ENCODE measurements at places on chromosomes 6 and 20.

DNA sequence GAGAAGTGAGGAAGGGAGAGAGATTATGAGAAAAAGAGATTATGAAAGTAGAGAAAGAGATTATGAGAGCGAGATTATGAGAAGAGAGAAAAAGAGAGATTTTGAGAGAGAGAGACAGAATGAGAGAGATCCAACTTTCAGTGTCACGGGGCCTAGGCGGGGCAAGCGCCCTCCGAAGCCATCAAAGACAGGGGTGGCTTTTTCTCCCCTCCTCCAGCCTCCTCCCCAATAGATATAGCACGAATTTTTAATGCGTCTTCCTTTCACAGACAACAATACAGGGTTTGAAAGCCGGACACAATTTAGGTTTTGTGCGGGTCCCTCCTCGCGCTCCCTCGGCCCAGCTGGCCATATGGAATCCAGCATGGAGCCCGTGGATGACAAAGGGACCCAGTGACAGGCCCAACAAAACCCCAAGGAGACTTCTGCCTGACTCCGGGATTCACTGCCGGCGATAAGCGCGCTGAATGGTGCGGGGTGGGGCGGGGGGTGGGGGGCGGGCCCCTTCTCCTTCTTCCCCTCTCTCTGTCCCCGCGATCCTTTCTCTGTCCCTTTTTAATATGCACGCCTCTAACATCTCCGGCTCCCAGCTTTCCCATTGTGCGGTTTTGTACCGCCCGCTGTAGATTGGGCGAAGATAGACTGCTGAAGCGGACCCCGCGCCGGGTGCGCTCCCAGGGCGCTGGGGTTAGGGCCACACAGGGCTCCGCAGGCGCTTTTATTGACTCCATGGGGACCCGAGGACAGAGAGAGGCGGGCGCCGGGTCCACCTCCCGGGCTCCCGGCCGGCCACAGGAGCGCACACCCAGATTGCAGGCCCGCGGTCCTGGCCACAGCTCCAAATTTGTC lies 5.4 kb downstream of the NKX2-2 start:
- ATAC-seq = no peak

GRCh38 chr6:149628875-149629510 lies 19.5 kb downstream of the KATNA1 start:
- ATAC-seq = no peak

DNA sequence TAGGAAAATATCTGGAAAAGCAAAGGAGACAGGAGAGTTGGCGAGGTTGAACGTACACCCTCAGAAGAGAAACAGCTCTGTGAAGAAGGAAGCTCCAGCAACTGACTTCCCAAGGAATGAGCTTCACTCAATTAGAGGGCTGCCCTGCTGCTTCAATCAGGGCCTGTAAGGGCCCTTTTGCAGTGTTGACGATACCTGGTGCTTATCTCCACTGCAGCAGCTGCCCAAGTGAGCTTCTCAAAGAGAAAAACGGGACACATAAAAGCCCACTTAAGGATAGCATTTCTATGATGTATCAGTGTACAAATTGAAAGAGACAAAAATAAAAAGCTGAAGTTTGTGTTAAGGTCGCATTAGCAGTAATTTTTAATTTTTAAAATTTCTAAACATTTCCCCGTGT lies 16.4 kb downstream of the SEC63 start:
- no peak for ATAC-seq

GRCh38 chr6:140281236-140281635 lies 906.8 kb upstream of the CITED2 start:
- ATAC-seq = no peak

DNA sequence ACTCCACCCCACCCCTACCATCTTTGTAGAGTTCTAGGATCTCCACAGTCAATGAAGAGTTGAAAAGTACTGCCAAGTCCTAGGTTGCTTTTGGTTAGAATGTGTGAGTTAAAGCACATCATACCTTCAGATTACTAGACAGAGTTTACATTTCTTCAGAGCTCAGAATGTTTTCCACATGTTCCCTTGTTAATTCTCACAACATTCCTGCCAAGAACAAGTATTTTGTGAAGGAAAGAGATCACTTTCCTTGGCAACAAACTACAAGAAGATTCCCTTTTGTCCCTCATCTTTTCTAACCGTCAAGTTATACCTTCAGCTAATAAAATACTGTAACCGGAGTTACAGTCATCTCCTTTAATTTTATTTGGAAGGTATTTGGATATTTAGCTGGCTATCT lies 266.8 kb downstream of the ZFAND3 start:
- ATAC-seq = no peak

GRCh38 chr6:154578004-154578559 lies 67.6 kb upstream of the CNKSR3 start:
- ATAC-seq = no peak

DNA sequence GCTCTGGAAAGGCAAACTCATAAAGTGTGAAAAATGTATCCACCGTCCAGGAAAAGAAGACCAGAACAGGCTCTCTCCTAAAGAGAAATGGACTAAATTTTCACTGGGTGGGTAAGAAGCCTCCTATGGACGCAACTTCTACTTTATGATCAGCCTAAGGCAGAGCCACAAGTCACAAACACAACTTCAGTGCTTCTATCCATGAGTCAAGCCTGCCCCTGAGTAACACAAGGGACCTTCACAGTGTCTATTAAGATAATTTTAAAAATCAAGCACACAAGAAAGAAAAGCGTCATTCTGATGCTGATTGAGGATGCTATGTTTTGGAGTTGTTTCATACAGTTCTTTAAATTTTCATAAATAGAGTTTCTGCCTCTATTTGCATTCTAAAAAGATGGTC lies 601.7 kb upstream of the ARID1B start:
- no peak for ATAC-seq

- no peak for ATAC-seq
These were observed 4.4 kb upstream of the COL19A1 start for GRCh38 chr6:69861986-69862385.

- ATAC-seq = no peak
These were observed 862.8 kb upstream of the CITED2 start for GRCh38 chr6:140237251-140237650.

- no peak for ATAC-seq
These were observed 16.9 kb downstream of the UCKL1 start for GRCh38 chr20:63939061-63939935.

GRCh38 chr6:125887372-125887771 lies 69.2 kb upstream of the HINT3 start:
- peak; percentile 38 for ATAC-seq

- no peak for ATAC-seq
These were observed 112.6 kb downstream of the CDC5L start for GRCh38 chr6:44500074-44500473.

DNA sequence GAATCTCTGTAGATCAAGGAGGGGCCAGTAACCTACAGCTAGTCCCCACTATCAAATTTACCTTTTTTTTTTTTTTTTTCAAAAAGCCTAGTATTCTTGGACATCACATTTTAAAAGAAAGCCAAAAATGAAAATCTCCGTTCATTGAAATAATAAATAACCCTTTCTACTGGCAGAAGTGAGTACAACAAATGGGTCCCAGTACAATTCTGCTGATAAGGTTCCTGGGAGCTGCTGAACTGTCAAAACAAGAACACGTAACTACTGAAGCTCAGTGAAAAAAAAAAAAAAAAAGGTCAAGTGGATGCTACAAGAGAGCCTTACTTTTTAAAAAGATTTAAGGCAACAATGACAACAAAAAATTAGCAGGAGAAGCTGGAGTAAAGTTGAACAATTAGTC lies 464.9 kb downstream of the EPM2A start:
- ATAC-seq = no peak

DNA sequence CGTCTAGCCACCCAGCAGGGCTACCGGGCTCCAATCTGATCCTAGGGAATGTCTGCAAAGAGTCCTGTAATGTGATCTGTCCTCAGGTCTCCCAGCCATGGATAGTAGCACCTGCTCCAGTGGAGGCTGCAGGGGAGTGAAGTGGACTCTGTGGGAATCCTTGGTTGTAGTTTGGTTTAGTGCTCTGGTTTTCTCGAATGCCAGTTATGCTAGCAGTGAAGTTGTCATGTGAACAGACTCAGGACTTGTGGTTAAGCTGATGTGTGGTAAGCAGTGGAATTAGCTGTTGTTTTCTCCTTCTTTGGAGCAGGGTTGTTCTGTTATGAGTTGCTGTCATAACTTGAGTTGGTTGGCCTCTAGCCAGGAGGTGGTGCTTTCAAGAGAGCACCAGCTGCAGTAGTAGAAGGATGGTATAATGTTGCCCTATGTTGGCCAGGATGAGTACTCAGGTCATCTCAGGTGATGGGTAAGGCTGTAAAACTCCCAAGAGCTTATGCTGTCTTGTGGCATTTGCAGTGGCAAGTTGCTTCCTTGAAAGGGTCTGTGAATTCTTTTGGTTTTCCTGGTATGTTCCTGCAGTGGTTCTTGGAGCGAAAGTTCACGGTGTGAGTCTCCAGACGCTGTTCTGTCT lies 390.2 kb downstream of the UTRN start:
- ATAC-seq = peak; percentile 58

DNA sequence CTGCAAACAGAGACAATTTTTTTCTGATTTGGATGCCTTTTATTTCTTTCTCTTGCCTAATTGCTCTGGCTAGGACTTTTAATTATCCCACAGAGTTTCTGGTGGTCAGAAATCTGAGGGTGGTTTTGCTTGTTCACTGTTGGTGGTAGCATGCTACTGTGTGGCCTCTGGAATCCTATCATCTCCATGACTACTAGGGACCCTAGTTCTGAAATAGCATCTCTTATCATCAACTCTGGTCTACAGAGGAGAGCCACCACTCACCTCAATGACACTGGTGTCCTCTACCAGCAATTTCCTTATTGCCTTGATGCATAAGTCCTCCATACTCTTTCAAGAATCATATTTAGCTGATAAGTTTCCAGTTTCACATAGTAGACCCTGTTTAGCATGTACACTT lies 27.5 kb upstream of the STX11 start:
- ATAC-seq = no peak

DNA sequence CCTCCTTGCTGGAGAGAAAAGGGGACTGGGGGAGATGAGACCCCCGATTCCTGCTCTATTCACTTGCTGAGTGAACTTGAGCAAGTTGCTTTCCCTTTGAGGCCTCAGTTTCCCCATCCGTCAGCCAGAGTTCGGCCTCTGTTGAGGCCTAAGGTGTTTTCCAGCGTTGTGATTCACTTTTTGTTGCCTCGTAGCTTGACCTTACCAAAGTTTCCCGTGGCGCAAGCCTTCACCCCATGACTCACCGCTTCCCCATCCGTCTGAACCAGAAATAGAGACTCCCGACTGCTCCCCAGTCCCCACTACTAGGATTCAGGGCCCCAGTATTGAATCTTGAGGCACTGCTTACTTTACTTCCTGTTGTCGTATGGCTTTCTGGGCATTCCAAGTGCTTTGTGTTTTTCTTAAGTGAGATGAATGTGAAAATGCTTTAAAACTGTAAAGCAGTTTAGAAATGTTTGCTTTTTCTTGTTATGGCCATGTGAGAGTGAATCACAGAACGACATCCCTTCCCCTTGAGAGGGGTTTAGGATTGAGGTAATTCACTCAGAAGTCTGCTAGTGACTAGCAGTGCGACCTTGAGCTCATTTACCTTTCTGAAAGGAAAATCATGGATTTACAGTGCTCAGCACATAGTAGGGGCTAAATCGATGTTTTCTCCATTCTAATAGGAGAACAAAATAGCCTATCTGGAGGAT lies 1.2 kb downstream of the CHMP4B start:
- ATAC-seq = peak; percentile 44

DNA sequence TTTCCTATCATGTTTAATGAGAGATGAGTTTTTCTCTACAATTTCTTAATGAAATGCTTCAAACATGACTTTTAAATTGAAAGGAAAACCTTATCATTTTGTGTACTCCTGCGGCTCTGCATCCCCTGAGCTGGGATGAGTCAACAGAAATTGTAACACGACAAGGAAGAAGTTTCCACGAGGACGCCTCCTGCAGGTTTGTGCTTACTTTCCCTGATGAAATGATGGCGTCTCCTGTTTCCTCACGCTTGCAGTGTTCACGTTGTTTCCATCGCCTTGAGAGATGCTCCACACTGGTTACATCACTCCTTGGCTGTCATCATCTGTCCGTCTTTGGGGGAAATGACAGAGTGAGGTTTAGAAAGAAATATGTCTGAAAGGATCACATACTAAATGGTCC lies 233.7 kb upstream of the ZFP64 start:
- ATAC-seq = no peak

DNA sequence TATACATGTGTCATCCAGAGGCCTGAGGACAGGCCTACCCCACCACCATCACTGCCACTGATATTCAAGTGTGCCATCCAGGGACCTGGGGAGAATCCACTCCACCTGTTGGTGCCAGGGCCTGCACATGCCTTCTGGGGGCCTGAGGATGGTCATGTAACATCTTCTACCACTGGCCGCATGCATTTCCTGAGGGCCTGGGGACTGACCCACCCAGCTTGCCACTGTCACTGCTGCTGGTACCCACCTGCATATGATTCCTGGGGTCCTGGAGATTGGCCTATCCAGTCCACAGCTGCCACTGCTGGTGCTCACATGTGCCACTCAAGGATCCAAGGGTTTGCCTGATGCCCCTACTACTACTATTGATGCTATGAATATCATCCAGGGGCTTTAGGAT lies 184.3 kb upstream of the SYNCRIP start:
- no peak for ATAC-seq

- ATAC-seq = no peak
These were observed 479.4 kb upstream of the JARID2 start for GRCh38 chr6:14766391-14766994.

DNA sequence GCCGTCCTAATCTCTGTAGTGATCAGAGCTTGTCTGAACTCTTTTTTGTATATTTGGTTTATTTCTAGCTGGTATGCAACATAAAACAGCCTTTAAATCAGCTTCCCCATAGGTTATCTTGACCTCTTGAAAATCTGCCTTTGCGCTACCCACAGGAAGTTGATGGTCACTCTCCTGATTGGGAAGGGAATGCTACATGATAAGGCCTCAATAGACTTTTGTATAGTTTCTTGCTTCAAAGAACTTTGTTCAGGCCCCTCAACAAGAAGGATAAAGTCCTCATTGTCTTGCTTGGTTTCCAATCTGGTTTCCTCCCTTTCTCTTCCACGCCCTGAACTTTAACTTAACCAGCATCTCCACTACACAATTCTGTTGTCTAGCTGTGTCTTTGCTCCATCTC lies 95.4 kb upstream of the TENT5A start:
- ATAC-seq = no peak

- ATAC-seq = no peak
These were observed 252.0 kb upstream of the HTR1E start for GRCh38 chr6:86685230-86685797.

GRCh38 chr6:168015009-168015408 lies 17.5 kb downstream of the KIF25 start:
- ATAC-seq = no peak

GRCh38 chr6:112370946-112371345 lies 23.8 kb downstream of the RFPL4B start:
- no peak for ATAC-seq

GRCh38 chr6:23213651-23214050 lies 644.3 kb downstream of the HDGFL1 start:
- no peak for ATAC-seq

GRCh38 chr6:88238065-88238464 lies 71.9 kb upstream of the CNR1 start:
- no peak for ATAC-seq

DNA sequence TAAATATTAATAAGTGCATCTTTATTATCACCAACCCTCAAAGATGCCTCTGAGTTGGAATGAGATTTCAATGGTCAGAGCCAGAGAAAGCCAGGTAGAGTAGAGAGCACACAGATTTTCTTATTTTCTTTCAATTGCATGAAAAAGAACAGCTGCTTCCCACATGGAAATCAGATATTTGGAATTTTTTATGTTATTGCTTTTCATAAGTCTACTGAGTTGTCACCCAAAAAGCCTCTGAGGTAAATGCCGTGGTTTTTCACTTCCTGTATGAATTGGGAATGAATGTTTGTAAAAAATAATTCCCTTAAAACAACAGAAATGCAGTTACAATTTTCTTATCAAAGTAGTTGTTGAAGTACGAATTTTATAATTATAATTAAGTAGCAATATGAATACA lies 563.1 kb downstream of the RFPL4B start:
- no peak for ATAC-seq

All from SK-N-SH treated with all-trans-retinoic acid at 6 μM for 48 hours (cell line).